ENCODE measurements at places on chromosomes 4 and X.

- no peak for DNase-seq
Measured at GRCh38 chr4:57494821-57495220, 384.6 kb upstream of the IGFBP7 start.

DNA sequence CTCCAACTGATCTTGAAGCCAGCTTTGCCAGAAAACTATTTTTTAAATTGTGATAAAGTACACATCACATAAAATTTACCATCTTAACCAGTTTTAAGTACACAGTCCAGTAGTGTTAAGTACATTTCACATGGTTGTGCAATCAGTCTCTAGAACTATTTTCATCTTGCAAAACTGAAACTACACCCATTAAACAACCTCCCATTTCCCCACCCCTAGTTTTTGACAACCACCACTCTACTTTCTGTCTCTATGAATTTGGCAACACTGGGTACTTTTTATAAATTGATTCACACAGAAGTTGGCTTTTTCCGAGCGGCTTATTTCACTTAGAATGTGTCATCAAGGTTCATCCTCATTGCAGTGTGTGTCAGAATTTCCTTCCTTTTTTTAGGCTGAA is 31.0 kb downstream of the TRPC5 start:
- no peak for DNase-seq

DNA sequence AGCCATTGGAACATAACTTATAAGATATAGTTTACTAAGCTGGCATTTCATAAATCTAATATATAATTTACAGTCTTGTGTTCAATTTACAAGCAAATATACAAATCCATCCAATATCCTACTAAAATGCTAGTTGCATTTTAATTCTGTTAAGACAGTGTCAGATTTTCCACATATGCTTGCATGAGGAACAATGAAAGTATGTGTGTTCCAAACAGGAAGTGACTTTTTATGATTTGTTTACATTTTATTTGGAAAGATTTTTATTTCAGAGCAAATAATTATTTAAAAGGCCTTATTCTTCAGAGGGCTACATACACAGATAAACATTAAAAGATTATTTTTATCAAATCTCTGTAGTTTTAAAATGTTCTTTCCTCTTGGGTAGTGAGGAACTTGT is 130.1 kb downstream of the KLHL34 start:
- no peak for DNase-seq

GRCh38 chr4:74157154-74157553 is 764 bp upstream of the MTHFD2L start:
- DNase-seq, result no peak

DNA sequence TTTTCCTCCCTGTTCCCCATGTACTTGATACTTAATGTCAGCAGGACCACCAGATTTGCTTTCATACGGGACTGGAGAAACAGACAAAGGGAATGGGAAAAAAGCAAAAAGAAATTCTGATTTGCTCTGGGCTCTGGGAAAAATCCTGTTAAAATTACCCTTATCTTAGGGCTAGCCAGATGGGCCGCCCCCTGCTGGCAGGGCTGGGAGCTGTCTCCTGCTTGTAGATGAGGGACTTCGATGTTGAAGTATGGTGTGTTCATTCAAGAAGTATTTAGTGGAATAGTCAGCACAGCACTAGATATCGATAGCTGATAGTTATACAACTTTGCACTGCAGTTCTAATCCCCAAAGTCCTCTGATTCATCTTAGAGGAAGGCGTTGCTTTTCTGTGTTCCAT is 45.8 kb downstream of the BCORL1 start:
- no peak for DNase-seq

GRCh38 chrX:75968293-75968692 is 183.2 kb upstream of the MAGEE2 start:
- no peak for DNase-seq
